ENCODE measurements at places on chromosomes 12 and 14.

DNA sequence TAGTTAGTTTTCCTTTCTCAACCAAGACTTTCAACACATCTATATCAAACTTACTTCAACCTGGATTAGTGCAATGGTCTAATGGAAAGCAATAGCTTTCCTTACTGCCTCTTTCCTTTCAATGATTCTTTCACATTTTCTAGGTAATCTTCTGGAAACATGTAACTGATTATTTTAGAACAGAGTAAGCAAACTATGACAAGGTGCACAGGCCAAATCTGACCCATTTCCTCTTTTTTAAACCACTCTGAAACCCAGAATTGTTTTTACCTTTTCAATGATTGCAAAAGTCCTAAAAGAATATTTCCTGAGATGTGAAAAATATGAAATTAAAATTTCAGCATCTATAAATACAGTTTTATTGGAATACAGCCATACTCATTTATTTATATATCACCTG lies 81.6 kb upstream of the TMTC2 start:
- no peak for DNase-seq
- H3K4me1 ChIP-seq, result no peaks in the 10 kb centered on the region
- H3K27ac ChIP-seq, result no peak overlapping the region
- H3K36me3 ChIP-seq, result no peaks in the 10 kb centered on the region

DNA sequence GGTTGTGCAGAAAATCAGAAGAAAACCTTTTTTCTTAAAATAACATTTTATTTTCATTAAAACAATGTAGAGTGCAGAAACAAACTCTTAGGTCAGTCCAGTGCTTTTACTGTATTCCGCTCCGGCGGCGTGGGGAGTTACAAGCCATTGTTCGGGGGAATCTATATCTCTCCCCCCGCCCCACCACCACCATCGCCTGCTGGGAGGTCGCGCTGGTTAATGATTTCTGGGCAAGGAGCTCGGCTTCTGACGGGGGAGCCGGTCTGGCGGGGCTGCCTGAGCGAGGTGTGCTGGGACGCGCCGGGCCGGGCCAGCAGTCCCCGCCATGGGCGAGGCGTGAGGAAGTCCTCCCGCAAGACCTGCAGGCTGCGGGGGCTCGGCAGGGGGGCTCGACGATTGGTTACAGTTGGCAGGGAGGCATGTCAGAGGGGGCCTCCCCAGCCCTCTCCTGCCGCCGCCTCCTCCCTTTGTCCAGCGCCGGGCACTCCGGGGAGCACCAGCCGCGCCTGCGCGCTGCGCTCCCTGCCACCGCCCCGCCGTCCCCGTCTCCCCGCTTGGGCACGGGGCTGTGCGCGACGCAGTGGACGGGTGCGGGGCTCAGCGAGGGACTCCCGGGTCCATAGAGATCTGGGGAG lies 1.0 kb upstream of the DUSP6 start:
- H3K27ac ChIP-seq, result peak overlapping the region; percentile 86
- peak overlapping the region; percentile 88 for H3K4me3 ChIP-seq
- DNase-seq, result no peak
- peaks cover 22% of the 10 kb centered on the region for H3K4me1 ChIP-seq

DNA sequence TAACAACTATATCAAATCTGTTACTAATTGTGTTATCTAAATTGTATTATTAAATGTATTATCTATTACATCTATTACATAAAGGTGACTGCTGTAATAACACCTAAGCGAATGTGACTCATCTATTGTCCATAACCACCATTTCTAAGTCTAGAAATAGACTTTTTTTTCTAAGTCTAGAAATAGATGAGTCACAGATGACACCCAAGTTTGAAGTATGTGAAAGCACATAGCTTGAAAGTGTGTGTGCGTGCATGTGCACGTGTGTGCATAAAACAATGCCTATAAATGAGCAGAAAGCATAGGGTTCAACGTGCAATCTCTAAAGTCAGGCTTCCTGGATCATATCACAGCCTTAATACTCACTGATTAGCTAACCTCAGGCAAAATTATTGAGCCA lies 451.3 kb upstream of the USP15 start:
- no peak for DNase-seq
- H3K4me1 ChIP-seq, result no peaks in the 10 kb centered on the region
- no peak overlapping the region for H3K27ac ChIP-seq
- no peak overlapping the region for H3K4me3 ChIP-seq
- H3K36me3 ChIP-seq, result no peaks in the 10 kb centered on the region
- no peaks in the 10 kb centered on the region for H3K27me3 ChIP-seq

DNA sequence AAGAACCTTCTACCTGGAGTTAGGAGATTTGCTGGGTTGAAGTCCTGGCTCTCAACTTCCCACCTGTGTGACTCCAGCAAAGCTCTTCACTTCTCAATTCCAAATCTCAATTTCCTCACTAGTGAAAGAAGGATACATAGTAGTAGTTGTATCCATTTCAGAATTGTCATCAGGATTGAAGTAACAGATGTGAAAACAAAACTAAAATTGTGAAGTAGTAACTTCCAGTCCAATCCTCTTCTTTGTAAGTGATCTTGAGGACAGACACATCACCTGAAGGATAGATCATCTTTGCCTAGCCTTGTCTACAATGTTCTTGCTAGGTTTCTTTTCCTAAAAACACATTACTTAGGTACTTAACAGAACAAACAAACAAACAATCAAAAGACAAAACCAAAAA lies 1.2 kb upstream of the LRRK2 start:
- no peak overlapping the region for H3K27ac ChIP-seq
- no peak for DNase-seq
- no peak overlapping the region for H3K4me3 ChIP-seq
- H3K27me3 ChIP-seq, result peaks cover 32% of the 10 kb centered on the region

DNA sequence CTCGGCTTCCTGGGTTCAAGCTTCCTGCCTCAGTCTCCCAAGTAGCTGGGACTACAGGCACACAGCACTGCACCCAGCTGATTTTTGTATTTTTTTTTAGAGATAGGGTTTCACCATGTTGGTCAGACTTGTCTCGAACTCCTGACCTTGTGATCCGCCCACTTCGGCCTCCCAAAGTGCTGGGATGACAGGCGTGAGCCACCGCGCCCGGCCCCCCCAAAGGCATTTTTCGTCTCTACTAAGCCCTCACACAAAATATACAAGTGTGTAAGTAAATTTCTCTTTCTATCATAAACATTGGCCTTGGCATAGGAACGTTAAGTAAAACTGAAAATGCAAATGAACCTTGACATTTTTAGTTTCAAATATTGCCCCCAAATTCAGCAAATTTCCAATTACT lies 2.1 kb downstream of the ACAD10 start:
- H3K36me3 ChIP-seq, result peaks cover 4% of the 10 kb centered on the region
- no peak overlapping the region for H3K4me3 ChIP-seq
- no peak overlapping the region for H3K27ac ChIP-seq
- no peak for DNase-seq

DNA sequence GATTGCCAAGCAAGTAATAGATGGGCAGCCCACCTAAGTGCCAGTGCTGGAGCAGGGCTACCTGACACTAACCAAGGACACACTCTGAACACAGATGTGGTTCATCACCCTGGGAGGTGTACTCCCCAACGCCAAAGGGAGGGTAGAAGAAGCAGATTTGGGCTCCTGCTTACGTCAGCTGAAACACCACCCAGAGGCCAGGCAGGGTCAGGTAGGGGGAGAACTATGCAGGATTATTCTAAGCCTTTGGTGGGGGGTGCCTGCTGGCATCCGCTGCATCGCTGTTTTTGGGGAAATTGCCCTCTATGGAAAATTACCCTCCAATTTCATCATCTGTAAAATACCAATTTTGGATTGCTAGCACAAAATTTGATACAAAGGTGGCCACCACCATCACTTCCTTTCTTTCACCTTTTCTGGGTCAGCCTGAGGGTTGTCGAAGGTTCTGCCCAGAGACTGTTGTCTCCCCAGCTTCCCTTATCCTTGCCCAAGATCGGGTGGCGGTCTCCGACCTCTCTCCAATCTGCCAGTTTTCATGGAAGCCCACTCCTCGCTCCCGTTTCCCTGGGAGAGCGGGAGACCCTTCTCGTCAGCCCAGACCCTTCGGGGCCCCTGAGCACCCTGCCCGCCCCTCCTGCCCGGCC lies 535 bp downstream of the BIN2 start:
- H3K4me1 ChIP-seq, result no peaks in the 10 kb centered on the region
- no peaks in the 10 kb centered on the region for H3K27me3 ChIP-seq
- DNase-seq, result no peak
- H3K27ac ChIP-seq, result no peak overlapping the region

DNA sequence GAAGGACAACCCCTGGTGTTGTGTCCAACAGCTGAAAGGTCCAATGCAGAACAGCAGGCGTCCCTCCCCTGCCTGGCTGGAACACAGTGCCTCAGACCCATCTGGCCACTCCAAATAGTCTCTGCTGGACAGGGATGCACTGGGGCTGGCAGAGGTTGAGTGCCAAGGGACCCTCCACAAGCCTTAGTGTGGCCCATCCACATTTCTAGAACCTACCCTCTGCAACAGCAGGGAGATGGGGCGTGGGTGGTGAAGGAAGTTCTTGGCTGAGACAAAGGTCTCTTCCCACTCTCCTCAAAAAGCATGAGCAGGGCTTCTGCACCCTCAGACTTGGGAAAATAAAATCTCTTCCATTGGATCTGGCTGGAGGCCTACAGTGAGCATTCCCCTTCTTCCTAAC lies 36.5 kb downstream of the LTBP2 start:
- no peak overlapping the region for H3K27ac ChIP-seq
- H3K4me1 ChIP-seq, result peaks cover 27% of the 10 kb centered on the region
- no peak for DNase-seq
- H3K27me3 ChIP-seq, result no peaks in the 10 kb centered on the region
- no peak overlapping the region for H3K4me3 ChIP-seq

DNA sequence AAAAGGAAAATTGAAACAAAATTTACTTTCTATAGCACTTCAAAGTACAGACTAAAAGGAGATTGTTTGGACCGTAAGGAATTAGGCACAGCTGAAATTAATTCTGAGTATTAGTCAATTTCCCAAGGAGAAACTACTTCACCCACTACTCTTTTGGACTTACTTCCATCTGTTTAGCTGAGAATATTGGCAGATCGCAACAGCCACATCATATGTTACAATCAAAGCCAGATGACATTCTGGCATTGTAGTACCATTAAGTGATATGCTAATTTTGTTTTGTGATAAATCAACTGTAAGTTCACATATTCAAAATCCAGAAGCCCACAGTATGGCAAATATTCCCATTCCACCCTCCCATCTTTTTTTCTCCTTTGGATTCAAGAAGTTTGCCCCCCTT lies 47.1 kb upstream of the ANKS1B start:
- DNase-seq, result no peak
- peaks cover 2% of the 10 kb centered on the region for H3K36me3 ChIP-seq
- H3K4me3 ChIP-seq, result no peak overlapping the region
- no peaks in the 10 kb centered on the region for H3K27me3 ChIP-seq

GRCh38 chr12:84793558-84794367 lies 118.8 kb downstream of the SLC6A15 start:
- no peaks in the 10 kb centered on the region for H3K27me3 ChIP-seq
- no peak overlapping the region for H3K4me3 ChIP-seq
- H3K36me3 ChIP-seq, result no peaks in the 10 kb centered on the region

- no peak for DNase-seq
- H3K27me3 ChIP-seq, result no peaks in the 10 kb centered on the region
- H3K4me3 ChIP-seq, result no peak overlapping the region
These were observed 174.9 kb downstream of the LRRK2 start for GRCh38 chr12:40399656-40400055.

DNA sequence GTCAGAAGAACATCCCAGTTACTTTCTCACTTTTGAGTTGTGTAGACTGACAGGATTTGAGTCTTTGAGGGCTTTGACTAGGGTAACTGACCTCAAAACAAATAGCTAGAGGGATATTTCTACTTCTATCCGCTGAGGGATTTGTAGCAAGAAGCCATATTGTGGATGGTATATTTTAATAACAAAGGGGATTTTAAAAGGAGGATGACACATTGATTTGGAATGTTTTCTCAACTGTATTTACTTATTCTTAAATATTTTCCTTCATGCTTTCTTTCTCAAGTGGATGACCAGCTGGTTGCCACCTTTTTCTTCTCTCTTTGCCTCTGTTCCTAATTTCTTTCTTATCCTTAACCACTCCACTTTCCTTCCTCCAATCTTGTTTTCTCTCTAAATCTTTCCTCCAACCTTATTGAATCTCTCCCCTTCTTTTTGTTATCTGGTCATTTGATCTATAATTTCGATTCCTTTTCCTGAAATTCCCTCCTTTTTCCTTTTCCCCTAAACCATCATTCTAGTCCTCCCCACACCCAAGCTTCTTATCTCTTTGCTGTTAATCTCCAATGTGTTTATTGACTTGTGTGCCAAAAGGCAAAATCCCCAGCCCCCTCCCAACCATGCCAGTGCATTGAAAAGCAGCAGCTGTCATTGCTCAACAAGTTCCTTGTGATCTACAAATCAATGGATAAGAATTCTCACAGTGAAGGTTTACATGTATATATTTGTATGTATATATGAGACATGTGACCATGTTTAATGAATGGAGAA lies 411.6 kb downstream of the RAD51B start:
- H3K4me3 ChIP-seq, result no peak overlapping the region
- H3K27ac ChIP-seq, result peak overlapping the region; percentile 93
- no peak for DNase-seq
- no peaks in the 10 kb centered on the region for H3K27me3 ChIP-seq
- H3K36me3 ChIP-seq, result no peaks in the 10 kb centered on the region

- no peak overlapping the region for H3K4me3 ChIP-seq
- DNase-seq, result no peak
- H3K4me1 ChIP-seq, result no peaks in the 10 kb centered on the region
- no peak overlapping the region for H3K27ac ChIP-seq
These were observed 12.4 kb upstream of the SLC6A15 start for GRCh38 chr12:84924981-84925380.

DNA sequence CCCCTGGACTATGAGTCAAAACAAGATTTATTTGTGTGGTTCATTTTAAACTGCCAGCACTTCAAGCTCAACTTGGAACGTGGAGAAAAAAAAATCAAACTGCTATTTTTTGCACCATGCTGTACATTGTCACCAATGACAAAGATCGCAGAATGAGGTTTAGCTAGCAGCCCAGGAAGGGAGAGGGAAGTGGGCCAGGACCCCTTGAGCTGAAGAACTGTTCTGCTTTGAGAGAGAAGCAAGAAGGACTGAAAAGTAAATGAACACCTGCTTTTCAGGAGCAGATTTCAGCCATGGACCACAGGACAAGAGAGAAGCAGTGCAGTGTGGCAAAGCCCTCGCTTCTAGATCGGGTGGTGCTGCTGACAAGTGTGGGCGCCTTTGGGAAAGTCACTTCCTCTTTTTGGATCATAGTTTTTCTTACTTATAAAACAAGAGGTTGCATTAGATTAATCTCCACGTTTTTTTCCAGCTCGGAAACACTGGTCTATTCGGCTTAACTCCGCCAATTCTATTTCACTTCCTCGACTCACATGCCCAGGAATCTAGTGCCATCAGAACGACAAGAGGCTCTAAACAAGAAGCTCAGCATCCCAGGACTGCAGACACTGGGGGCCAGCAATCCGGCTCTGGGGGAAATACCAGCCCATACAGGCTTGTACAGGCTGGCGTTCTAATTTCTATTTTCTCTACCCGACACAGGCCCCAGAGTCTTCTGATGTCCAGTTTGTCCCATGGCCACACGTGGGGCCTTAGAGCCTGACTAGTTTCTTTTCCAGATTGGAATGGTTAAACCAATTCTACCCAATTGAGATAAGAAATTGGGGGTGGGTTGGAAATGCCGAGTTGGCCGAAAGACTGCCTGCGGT lies 129.9 kb downstream of the CRACR2A start:
- DNase-seq, result no peak
- H3K4me3 ChIP-seq, result no peak overlapping the region
- no peaks in the 10 kb centered on the region for H3K4me1 ChIP-seq
- no peaks in the 10 kb centered on the region for H3K27me3 ChIP-seq

All from Panc1 (cell line).